ENCODE measurements at places on chromosomes 5 and 9.

GRCh38 chr9:91220021-91220420 lies 141.7 kb downstream of the AUH start:
- DNase-seq = no peak

GRCh38 chr9:133151041-133151440 lies 12.7 kb downstream of the GBGT1 start:
- no peak for DNase-seq

GRCh38 chr9:124259158-124259808 lies 1.5 kb downstream of the NEK6 start:
- no peak for DNase-seq

DNA sequence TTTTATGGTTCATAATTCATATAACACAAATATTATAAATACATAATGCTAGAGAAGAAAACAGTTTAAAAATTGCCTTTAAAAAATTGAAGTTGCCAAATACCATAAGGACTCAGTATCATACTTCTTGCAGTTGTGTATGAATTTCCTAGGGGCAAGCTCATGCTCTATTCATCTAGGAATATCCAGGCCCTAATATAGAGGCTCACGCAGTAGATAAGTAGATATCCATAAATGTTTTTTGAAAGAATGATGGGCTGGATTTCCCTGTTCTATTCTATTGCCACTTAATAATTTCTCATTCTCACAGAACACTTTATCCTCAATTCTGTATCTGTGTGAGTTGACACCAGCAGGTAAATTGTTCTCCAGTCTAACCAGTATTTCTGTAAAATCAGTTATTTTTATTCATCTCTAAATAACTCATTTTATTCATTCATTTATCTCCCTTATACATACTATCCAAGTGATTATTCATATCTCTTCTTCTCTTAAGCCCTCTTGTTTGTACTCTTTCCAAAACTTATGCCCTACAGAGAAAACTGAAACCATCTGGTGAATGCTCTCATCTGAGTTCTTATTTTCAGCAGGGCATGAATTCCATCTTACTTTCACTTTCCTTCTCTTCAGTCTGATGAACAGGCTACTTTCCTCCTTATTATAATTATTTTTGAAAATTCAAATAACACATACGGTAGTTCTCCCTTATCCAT lies 97.1 kb downstream of the SLC44A1 start:
- no peak for DNase-seq

- DNase-seq = no peak
Measured at GRCh38 chr9:136129176-136129575, 10.5 kb upstream of the TMEM250 start.

GRCh38 chr9:125439434-125440272 lies 178.0 kb downstream of the GAPVD1 start:
- DNase-seq = no peak

GRCh38 chr9:15505921-15506320 lies 4.8 kb downstream of the PSIP1 start:
- no peak for DNase-seq
